ENCODE measurements at places on chromosomes 5 and 9.
A peak's percentile ranks its signal among the peaks of the same experiment; 100 is the strongest.

DNA sequence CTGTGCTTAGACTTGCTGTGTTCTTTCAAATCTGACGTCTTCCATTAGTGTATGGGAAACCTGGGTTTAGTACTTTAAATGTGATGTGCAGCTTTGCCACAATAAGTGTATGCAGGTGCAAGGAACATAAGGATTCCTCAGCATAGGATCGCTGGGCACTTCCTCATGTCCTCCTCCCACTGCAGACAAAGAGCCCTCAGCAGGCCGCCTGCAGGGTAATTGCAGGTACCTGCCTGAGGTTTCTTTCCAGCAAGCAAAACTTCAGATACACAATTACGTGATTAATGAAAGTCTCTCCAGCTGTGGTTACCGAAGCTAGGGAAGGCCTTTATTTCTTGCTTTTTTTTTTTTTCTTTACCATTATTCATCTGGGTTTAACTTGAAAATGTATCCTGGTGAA, 233.1 kb downstream of the RFK start:
- DNase-seq = no peak

DNA sequence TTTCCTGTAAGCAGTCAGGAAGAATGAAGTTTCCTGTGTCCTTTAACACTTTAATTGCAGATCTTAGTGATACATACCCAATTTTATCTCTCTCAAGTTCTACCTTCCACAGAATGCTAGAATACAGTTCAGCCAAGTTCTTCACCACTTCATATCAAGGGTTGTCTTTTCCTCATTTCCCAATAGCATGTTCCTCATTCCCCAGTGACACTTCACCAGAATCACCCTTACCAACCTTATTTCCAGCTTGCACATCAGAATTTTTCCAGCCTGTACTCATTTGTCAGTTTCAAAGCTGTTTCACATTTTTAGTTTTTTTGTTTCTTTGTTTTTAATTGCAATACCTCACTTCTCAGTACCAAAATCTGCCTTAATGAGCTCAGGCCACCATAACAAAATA, 126.1 kb downstream of the ESM1 start:
- DNase-seq = peak; percentile 32

GRCh38 chr5:35197351-35197750, 32.9 kb downstream of the PRLR start:
- DNase-seq = no peak

DNA sequence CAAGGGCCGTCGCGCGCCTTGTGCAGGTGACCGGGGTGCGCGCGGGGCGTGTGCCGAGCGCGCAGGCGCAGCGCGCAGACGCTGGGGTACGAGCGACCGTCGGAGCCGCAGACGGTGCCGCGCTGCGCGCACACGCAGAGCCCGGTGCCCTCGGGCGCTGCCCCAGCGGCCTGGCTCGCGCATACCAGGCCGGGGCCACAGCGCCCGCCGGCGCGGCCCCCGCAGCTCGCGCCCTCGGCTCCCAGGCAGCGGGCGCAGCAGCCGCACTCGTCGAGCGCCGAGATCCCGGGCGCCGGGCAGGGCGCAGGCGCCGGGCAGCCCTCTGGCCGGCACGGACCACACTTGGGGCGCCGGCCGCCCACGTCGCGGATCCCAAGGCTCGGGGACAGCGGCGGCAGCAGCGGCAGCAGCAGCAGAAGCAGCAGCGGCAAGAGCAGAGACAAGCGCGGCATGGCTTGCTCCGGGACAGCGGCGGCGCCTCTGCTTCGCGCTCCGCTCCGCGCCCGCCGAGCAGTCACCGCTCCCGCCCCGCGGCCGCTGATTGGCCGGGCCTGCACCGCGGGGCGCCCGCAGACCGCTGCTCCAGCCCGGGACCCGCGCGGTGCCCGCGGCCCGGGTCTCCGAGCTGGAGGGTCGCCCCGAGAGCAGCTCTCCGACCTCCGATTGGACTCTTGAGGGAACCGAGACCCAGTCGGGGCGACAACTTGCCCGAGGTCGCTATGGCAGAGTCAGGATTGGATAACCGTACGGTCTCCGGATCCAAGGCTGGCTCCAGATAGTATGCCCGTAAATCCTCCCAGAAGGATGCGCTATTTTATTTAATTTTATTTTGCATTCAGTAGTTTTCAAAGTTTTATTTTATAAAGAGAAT, at the start of gene IGFBPL1:
TSS of gene IGFBPL1 (minus strand) at position 482 of the 871 bp plus-strand sequence. CDS start at position 452, 30 bp downstream.
- no peak for DNase-seq
